ENCODE measurements at places on chromosomes 3 and 15.

DNA sequence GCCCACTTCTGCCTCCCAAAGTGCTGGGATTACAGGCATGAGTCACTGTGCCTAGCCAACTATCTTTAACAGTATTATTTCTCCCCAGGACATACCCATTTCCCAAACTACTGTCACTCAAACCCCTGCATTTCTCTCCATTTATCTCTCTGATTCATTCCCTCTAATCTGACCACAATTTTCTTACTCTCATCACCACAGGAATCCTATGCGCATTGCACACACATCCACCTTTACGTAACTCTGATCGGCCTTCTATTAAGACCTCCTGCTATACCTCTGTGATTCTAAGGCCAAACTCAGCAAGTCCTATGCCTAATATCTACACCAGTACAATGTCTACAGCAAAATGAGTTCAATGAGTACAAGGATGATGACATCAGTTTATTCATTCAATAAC is 235.0 kb downstream of the ULK4 start:
- no peak for DNase-seq

DNA sequence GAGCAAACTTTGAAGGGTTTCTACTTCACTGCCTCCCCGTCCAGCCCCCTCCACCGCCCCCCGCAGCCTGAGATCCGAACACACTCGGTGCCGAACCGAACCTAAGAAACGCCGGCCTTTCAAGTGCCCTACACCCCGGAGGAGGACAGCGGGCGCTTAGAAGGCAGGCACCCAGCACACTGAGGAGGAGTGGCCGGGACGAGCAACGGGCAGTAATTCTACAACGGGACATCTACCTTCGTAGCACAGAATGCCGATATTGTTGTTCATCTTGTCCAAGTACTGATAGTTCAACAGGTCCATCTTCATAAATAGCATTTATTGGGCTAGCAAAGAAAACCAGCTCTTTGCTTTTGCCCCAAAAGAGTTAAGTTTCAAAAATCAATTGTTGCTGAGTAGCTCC is 513 bp downstream of the VGLL4 start:
- DNase-seq = no peak

DNA sequence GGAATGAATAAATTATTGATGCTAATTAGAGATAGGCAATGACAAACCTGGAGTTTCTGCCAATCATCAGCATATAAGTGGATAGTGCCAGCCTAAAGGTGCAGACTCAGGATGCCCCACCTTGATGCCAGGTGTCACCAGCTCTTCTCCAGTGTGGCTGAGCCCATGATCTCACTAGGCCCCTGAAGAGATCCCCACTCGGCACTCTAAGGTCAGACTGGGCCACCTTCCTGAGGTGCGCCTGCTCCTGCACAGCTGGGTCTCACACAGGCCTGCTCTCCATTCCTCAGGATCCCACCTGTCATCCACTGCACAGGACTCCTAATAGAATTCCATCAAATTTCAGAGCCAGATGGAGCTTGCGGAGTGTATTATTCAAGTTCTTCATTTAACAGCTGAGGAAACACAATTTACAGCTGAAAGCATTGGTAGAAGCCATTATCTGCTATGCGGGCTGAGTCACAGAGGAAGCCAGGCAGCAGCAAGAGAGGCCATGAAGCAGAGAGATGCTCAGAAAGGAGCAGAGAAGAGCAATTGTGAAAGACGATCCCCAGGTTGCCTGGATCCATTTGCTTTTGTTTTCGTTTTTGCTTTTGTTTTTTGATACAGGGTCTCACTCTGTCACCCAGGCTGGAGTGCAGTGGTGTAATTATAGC is 25.1 kb upstream of the FSTL1 start:
- DNase-seq = no peak

DNA sequence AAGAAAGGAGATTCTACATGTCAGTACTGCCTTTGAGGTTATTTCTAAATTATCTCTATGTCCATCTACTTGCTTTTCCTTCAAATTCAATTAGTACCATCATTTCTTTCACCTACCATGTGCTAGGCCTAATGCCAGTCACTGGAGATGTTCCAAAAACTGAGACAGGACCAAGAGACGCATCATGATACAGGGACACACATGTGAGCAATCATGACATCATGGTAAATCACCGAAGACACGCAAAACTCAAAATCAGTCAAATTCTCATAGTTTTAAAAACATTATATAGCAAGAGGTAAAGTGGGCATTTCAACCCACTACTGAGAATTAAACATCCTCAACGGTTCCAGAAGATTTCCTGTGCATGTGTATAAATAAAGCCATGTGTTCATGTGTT is 95.0 kb downstream of the CD47 start:
- DNase-seq = no peak

- no peak for DNase-seq
These were observed 36.1 kb downstream of the CRTC3 start for GRCh38 chr15:90565866-90566265.

Data from activated T-cell treated with anti-CD3 and anti-CD28 coated beads, Interleukin-2, amount 50 U/mL, for 4 hours (primary cell).